ENCODE measurements at places on chromosomes 2 and 18.

DNA sequence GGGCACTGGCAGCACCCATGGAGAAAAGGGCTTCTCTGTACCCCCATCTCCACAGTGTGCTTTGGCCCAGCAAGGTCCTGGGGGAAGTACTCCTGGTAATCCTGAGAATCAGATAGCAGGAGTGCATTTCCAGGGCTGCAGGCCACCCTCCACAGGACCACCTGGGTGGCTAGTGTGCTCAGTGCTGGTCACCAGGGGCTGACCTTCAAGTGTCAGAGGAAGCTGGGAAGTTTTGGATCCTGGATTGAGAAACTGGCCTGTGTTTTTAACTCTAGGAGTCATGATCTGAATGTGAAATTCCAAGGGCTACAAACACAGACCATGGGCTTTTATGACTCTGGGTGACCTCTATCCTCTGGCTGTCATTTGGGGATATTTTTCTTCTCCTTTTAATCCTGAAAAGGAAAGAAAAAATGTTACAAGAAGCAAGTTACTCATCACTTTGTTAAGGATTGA lies 9.3 kb downstream of the RHOB start:
- no peak for DNase-seq

DNA sequence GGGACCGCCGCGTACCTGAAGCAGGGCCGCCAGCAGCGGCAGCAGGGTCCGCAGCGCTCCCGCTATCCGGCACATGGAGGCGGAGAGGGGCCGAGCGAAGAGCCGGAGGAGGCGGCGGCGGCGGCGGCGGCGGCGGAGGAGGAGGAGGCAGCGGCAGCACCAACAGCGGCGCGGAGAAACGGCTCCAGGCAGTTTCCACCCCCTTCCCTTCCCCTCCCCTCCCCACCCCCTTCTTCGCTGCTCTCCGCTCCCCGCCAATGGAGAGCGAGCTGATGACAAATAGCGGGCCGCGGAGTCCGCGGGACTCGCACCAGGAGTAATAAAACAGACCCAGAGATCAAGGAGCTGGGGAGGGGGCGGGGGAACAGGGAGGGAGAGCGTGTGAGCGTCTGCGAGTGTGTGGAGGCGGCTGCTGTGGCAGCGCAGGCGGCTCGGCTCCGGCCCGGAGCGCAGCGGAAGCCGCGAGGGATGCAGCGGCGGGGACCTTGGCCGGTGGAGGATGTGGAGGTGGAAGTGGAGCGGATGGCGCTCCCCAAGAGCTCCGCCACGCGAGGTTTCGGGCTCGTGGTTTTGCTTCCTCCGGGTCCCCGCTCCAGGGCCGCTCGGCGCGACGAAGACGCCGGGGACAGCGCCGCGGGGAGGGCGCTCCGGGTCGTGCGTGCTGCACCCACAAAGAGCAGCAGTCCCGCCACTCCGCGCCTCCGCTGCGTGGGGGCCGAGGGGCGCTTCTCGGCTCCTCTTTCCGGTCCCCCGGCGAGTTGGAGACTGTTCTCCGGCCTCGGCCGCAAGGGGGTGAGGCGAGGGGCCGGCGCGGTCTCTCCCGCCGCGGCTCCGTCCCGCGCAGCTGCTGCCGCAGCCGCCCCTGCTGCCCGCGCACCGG lies at the start of gene CDH2:
Gene CDH2, minus strand, starts transcription at position 183 of the 880 bp plus-strand sequence. Its CDS starts 108 bp downstream, at position 75.
- peak; percentile 47 for DNase-seq

DNA sequence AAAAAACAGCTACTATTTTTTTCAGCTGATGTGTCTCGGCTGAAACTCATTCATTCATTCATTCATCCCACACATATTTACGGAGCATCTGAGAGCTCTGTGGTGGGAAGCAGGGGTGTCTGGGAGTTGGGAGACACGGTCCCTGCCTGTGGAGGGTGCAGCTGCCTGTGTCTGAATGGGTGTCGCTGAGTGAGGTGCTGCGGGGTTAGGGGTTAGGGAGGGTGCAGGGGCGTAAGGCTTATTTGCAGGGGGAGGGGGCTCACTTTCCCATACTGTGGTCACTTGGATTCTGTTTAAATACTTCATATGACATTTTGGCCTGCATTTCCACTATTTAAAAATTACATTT lies 89.4 kb upstream of the ASB18 start:
- no peak for DNase-seq

- no peak for DNase-seq
Observed at GRCh38 chr2:148643998-148644882, at the start of gene EPC2. EPC2 (plus strand) TSS chr2:148644751; CDS start chr2:148645018, 267 bp downstream.

DNA sequence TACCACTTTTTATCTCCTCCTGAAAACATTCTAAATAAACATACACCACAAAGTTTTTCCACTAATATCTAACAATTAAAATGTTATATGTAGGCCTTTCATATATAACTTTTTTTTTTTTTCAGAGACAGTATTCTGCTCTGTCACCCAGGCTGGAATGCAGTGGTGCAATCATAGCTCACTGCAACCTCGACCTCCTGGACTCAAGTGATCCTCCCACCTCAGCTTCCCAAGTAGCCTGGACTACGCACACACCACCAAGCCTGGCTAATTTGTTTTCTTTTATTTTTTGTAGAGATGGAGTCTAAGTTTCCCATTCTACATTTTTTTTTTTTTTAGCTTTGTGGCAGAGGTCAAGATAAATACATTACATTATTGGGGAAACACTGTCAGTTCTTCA lies 1612.6 kb upstream of the NXPH2 start:
- DNase-seq: no peak
